ENCODE measurements at places on chromosomes 6 and 20.

DNA sequence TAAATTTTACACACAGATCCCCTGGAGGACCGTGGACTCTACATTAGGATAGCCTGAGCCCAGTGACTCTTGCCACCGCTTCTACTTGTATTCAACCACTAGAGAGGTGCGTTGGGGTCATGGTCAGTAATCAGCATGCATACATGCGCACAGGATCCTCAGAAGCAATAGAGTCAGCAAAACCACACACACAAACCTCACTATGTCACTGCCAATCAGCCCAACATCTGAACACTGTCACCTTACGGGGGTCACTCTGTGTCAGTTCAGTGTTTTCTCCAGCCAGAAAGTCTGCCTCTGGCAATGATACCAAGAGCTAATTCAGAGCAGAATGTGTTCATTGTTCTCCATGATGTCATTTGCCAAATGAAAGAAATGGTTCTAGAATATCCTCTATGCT lies 225.3 kb downstream of the KHDC1L start:
- no peak for DNase-seq

DNA sequence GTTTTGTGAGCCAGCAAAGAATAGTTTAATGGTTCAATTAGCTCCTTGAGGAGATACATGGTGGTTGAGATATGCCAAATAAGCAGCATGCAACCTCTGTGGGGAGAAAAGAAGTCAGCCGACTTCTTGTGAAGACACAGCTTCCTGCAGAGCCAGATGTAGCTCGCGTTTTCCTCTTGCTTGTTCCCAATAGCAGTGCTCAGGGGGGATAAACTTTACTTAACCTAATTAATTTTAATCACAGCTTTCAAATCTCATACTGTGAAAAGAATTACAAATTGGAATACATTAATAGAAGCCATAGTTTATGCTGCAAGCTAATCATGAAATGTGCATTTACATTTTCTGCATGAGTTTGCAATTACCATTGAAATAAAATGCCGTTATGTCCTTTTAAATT lies 106.2 kb downstream of the MAP3K7 start:
- DNase-seq = no peak

- DNase-seq = no peak
Observed at GRCh38 chr6:27865850-27866356, 46.3 kb downstream of the OR2B2 start.

DNA sequence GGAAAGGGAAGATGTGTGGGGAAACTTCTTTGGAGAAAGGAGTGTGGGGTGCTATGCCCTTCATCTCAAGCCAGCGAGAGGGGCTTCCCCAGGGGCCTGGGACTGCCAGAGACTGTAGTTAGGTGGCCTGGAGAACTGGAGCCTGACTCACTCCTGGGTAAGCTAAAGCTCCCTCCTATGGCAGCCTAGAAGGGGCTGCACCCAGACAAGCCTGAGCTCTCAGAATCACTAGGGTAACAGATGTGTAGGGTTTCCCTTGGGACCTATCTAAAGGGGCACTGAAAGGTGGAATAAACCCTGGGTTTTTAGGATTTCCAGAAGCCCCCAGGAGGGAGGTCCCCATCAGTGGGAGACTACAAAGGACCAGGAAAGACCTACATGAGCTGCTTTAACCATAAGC lies 1.6 kb upstream of the ARMC2 start:
- no peak for DNase-seq

DNA sequence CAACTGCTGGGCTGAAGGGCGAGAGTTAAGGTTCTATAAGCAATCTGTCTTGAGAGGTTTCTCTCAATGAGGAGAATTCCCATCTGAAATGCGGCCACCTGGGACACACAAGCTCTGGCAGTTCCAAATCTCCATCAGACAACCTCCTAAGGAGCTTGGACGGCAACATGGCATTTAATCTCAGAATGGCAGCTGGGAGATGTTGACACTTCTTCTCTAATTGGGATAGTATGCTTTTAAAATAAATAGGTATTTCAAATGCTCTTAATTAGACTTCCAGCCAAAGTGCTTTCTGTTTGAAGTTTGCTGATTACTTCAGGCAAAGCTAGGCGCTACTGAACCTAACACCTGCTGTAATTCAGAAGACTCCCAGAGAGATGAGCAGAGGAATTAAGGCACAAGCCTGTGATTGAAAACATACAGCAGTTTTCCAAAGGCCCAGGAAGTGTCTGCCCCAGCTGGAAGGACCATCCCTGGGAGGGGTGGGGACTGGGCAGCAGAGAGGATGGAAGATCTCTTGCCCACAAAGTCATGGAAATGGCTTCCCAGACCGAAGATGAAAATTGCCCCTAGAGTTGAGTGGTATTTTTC lies 59.1 kb upstream of the KCNK16 start:
- no peak for DNase-seq

DNA sequence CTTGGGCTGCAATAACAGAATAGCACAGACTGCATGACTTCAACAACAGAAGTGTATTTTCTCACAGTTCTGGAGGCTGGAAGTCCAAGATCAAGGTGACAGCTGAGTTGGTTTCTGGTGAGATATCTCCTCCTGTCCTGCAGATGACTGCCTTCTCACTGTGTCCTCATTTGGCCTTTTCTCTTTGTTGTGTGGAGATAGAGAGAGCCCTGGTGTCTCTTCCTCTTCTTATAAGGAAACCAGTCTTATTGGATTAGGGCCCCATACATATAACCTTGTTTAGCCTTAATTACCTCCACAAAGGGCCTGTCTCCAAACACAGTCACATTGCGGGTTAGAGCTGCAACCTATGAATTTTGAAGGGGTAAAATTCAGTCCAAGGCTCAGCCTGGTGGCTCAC lies 57.0 kb upstream of the BMP6 start:
- no peak for DNase-seq

- DNase-seq = no peak
Observed at GRCh38 chr6:2665146-2666070, 85.3 kb downstream of the MYLK4 start.

DNA sequence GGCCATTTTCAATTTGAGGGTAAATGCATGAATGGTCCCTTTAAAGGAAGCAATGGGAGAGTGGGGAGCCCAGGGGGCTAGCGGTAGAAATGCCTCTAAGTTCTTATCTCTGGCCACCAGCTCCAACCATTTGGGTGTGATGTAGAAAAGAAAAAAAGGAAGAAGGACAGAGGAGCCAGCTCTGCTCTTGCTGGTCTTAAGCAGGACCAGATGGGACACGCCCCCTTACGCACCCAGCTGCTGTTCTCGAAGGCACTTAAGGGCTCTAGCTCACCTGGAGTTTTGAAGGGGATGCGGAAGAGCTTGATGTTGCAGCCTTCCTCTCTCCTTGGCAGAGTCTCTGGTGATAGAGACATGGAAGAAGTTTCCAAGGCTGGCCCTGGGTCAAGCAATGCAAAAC lies 59.5 kb upstream of the RNF144B start:
- DNase-seq = no peak

GRCh38 chr20:11155156-11155756 lies 481.5 kb upstream of the JAG1 start:
- DNase-seq = no peak

DNA sequence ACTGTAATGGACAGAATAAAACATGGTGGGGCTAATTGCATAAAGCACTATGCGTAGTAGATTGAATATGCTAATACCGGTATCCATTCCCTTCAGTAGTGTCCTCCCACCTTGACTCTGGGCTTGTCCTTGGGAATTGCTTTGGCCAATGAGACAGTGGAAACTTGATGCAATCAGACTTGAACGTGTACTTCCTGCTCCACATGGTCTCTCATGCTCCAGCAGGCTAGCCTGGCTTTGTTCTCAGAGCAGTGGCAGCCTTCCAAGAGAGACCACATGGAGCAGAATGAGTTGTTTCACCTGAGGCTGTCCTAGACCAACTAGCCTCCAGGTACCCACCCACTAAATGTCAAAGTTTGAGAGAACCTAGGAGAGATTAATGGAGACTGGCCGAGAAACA lies 37.0 kb upstream of the BTBD3 start:
- no peak for DNase-seq

DNA sequence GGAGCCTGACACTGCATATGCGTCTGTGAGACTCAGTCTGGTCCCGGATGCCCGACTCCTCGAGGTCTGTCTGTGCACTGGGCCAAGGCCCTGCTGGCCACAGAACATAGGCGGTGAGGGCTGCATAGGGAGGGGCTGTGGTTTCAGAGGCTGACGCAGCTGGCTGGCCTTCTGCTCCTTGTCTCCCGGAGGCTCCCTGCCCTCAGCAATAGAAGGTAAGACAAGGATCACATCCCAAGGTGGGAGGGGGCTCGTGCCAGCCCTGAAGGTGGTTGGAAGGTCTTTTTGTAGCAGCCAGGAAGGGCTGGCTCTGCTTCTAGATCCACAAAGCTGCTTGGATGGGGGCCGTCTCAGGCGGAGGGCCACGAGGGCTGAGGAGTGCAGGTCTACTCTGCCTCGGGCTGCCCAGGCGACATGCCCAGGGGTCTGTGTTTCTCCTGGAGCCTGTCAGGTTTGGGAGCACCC lies 239.8 kb upstream of the SULF2 start:
- no peak for DNase-seq

- DNase-seq = no peak
Observed at GRCh38 chr6:28693033-28693750, 167.5 kb downstream of the GPX5 start.

- DNase-seq = no peak
Observed at GRCh38 chr20:41370176-41370575, 3.6 kb upstream of the EMILIN3 start.

DNA sequence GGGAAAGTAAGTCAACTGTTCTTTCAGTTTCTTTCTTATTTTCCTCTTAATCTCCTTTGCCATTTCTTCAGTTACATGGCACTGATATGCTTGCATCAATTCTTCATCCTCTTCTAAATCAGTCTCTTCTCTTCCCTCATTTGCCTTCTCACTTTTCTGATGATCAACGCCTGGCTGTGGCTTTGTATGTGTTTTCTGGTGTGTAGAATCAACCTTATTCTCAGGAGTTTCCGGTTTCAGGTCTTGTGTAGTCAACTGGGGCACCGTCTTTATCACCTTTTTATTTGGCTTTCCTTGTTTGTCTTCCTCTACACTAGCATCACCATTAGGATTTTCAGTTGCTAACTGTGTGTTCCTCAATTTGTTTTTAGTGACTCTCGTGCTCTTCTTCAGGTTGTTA lies 31.6 kb downstream of the AHI1 start:
- DNase-seq = no peak

- no peak for DNase-seq
Observed at GRCh38 chr6:131997429-131998153, 46.4 kb upstream of the CCN2 start.

DNA sequence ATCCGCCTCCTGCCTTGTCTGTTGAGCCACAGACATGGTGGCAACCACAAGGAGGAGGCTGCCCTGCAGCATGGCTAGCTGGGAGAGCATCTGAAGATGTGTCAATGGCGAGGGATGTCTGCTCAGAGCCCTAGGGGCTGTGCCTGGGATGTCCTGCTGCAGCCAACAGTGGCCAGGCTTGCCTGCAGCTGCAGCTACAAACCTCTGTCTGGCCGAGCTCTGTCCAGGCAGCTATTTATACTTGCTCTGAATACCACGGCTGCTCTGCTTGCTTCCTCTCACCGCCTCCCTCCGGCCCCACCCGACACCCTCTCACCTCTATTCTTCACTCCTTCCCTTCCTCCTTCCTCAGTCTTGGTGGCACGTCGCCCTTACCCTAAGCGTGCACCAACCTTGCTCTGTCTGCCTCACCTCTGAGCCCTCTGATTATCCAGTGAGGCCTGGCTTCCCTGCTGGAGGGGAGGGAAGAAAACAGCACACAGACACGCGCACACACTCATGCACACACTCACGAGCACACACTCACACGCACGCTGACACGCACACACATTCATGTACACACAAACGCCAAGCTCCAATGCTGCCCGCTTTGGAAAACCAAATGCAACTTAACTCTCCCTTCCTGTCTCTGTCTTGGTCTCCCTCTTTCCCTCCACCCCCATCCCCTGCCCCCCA lies at the start of gene ANGPT4:
Gene ANGPT4 (minus strand): TSS at position 210 of the 675 bp plus-strand sequence. CDS start 120 bp downstream, at position 90.
- no peak for DNase-seq

DNA sequence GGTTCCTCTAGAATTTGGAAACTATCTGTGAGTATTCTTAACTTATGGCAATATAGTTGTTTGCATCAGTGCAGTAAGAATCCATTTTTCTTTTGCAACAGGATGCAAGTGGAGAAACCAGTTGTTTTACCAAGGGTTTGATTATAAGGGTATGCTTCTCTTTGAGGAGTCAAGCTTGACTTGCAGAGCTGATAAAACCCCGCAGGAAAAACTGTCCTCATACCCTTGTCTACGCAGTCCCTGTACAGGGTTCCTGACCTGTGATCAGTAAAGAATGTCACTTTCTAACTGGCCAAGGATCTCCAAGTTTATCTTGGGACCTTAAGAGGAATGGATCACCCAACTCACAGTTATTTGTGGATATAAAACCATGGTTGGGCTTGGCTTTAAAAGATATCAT lies 161.1 kb upstream of the OLIG3 start:
- DNase-seq = no peak

DNA sequence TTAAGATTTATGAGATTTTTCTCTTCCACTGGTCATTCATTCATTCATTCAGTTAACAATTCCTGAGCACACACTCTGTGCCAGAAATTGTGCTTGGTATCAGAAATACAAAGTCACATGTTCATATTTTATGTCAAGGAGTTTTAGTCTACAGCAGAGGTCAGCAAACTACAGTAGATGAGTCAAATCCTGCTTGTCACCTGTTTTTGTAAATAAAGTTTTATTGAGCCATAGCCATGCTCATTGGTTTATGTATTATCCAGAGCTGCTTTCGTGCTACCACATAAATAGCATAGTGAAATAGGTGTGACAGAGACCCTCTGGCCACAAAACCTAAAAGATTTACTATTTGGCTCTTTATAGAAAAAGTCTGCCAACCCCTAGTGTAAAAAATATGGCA lies 46.8 kb downstream of the THEMIS start:
- no peak for DNase-seq

- no peak for DNase-seq
Observed at GRCh38 chr6:137286916-137287315, 67.7 kb upstream of the IFNGR1 start.

- no peak for DNase-seq
Observed at GRCh38 chr6:114863610-114864009, 520.8 kb upstream of the HS3ST5 start.

GRCh38 chr6:36350681-36351571 lies 14.2 kb upstream of the BNIP5 start:
- no peak for DNase-seq

GRCh38 chr6:104540743-104541142 lies 319.0 kb downstream of the HACE1 start:
- DNase-seq = no peak

All from esophagus squamous epithelium (tissue), 5 donors.